ENCODE measurements at places on chromosomes 5 and 9.
A peak's percentile ranks its signal among the peaks of the same experiment; 100 is the strongest.

GRCh38 chr5:80231243-80231642 lies 24.6 kb downstream of the SERINC5 start:
- DNase-seq, result no peak

- no peak for DNase-seq
Observed at GRCh38 chr5:137657073-137657472, 78.8 kb downstream of the KLHL3 start.

DNA sequence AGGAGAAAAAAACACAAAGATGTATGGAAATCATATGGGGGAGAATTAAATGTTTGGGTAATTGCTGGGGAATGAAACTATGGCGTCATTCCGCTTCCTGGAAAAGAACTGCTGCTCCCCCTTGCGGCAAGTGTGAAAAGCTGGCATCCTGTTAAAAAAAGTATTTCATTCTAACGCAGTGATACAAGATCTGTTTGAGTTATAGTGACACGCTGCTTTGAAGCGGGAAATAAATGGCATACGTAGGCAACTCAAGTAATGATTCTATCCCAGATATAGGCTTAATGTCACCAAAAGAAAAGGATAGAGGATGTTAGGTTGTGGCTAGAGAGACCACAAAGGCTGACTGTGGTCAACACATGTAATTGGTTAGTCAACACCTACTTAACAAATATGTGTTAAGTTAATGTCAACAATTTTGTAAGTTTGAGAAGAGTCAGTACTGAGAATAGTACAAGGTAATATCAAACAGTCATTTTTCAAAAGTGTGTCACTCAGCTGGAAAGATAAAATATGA lies 70.2 kb upstream of the ALDH1A1 start:
- peak; percentile 12 for DNase-seq

- no peak for DNase-seq
Observed at GRCh38 chr9:37432020-37432419, 9.5 kb downstream of the GRHPR start.

DNA sequence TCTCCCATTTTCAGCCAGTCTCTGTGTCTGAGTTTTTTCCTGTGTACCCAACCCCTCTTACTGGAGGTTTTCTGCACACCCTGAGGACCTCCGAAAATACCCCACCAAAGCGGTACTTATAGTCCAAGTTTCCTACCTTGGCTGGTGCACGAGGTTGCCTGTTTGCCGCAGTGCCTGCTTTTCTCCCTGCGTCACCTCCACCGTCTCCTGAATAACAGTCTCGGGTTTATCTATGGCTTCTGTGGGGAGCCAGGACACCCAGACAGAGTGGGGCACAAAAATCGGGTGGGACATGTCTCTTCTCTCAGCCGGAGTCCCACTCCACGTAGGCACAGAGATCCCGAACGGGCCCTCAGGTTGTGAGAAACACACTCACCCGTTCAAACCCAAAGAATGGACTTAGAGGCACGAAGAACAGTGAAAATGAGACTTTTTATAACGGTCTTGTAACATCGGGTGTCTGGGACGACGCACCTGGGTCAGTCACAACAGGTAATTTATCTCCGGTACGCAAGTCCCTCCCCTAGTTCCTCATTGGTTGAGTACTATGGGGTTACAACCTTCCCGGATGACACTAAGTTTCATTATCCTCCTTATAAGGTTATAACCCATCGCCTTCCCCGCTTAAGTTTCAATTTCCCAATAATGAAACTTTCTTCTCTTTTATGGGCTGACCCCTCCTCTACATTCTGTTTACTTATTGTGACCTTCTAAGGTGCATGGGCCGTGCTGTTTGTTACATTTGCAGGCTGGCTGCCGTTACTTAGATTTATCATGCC lies 970.2 kb upstream of the COX7C start:
- DNase-seq, result no peak
